Karpas-422 (cell line): ENCODE measurements at places on chromosomes 16 and 17. TPM values are rescaled to one million over a fixed set of nuclear protein-coding genes. Genes with fewer than 3 reads are reported as not detected.

The ENDOV gene
- total RNA-seq = 11.4 and 22.7 TPM in 2 replicates

The TMC5 gene
- total RNA-seq = not detected in 2 replicates

The PPY gene
- not detected in 2 replicates for total RNA-seq

The CCL16 gene
- not detected in 2 replicates for total RNA-seq

The TMED6 gene
- 1.8 TPM in 1 of 2 replicates, not detected in the other for total RNA-seq

The WNK4 gene
- 0.76 and 3.3 TPM in 2 replicates for total RNA-seq

The HBA1 gene
- total RNA-seq = not detected in 2 replicates

The CDC6 gene
- 14.6 and 16.4 TPM in 2 replicates for total RNA-seq

The HOXB3 gene
- 0.97 and 6.6 TPM in 2 replicates for total RNA-seq

The MRC2 gene
- 0.26 and 2.3 TPM in 2 replicates for total RNA-seq

The SDR42E2 gene
- not detected in 2 replicates for total RNA-seq

The FBXO39 gene
- not detected in 2 replicates for total RNA-seq

The CD300LB gene
- not detected in 2 replicates for total RNA-seq

The HOXB13 gene
- total RNA-seq = not detected in 2 replicates

The BIRC5 gene
- 45.4 and 46.8 TPM in 2 replicates for total RNA-seq

The NGFR gene
- 0.07 TPM in 1 of 2 replicates, not detected in the other for total RNA-seq

The FOXL1 gene
- total RNA-seq = not detected in 2 replicates

The MT3 gene
- not detected in 2 replicates for total RNA-seq

The CHST6 gene
- total RNA-seq = not detected in 2 replicates

The HS3ST3A1 gene
- total RNA-seq = not detected in 2 replicates

The ZG16 gene
- not detected in 2 replicates for total RNA-seq

The RPAIN gene
- 53.5 and 67.5 TPM in 2 replicates for total RNA-seq

The TLCD3A gene
- 25.8 and 27.4 TPM in 2 replicates for total RNA-seq

The AGRP gene
- not detected in 2 replicates for total RNA-seq

The GPR139 gene
- total RNA-seq = not detected in 2 replicates

The SCNN1B gene
- not detected in 2 replicates for total RNA-seq

The HIC1 gene
- total RNA-seq = 3.2 and 13.9 TPM in 2 replicates

The MYH3 gene
- 1.0 and 1.7 TPM in 2 replicates for total RNA-seq
